ENCODE measurements at places on chromosomes 3 and 15. TPM values are rescaled to one million over a fixed set of nuclear protein-coding genes. Genes with fewer than 3 reads are reported as not detected.

The MRPS25 gene
- total RNA-seq = 65.3 TPM

The MAP1A gene
- 3.0 TPM for total RNA-seq

The C2CD4B gene
- total RNA-seq = not detected

The RBM6 gene
- total RNA-seq = 108 TPM

The EAF1 gene
- 27.3 TPM for total RNA-seq

The IFT57 gene
- 18.5 TPM for total RNA-seq

GRCh38 chr15:39625856-39626255, 45.0 kb downstream of the THBS1 start:
- peaks cover 46% of the 10 kb centered on the region for H3K36me3 ChIP-seq
- H3K4me3 ChIP-seq = no peak overlapping the region
- no peaks in the 10 kb centered on the region for H3K27me3 ChIP-seq
- no peak for DNase-seq

GRCh38 chr3:147903026-147903425, 493.9 kb downstream of the ZIC1 start:
- H3K4me3 ChIP-seq = no peak overlapping the region
- no peaks in the 10 kb centered on the region for H3K4me1 ChIP-seq
- no peaks in the 10 kb centered on the region for H3K36me3 ChIP-seq
- H3K27me3 ChIP-seq = no peaks in the 10 kb centered on the region

DNA sequence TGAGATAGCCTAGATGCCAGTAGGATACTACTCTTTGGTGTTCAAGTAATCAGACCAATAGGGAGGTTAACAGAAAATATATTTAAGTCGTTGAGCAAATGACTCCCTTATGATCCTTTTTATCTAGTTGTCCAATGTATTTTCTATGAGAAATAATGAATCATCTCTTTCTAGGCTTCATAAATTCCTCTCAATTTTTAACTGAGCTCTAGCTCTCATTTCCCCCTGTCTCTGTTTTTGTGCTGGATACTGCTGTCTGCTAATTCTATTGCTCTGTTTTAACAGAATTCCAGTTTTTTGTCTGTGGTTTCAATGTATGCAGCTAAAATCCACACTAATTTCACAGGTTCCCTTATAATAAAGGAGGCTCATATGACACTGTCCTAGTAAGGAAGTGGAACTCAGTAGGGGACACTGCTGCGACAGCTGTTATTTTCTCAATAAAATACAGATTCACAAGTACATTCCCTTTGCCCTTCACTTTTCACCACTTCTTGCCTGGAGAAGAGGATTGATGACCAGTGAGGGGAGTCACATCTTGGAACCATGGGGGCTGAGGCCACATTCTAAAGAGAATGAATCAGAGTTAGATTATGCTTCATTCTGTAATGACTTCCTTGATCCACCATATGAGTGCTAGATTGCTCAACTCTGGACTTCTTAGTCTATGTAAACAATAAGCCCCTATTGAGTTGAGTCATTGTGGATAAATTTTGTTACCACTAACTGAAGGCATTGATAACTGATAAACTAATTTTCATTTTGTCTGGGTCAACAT, 558.7 kb upstream of the KCNMB2 start:
- H3K27ac ChIP-seq = no peak overlapping the region
- DNase-seq = no peak
- H3K27me3 ChIP-seq = no peaks in the 10 kb centered on the region
- H3K4me1 ChIP-seq = peaks cover 13% of the 10 kb centered on the region
- H3K4me3 ChIP-seq = no peak overlapping the region
- no peaks in the 10 kb centered on the region for H3K36me3 ChIP-seq

DNA sequence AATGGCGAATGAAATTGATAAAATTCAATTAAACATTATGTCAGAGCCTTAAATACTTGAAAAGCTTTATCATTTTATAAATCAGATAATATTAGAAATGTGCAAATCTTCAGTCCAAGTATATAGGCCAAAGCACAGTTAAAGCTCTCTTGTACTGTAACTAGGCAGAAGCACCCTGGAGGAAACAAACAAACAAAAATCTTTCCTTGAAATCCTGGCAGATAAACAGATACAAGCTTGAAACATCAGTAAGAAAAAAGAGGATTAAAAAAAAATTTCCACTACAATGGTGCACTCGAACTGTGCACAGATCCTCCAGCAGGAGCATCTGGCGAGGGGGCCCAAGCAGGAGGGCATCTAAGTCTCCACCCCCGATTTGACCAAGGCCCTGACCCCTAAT, 166.6 kb downstream of the PLD1 start:
- H3K27ac ChIP-seq = no peak overlapping the region
- H3K4me3 ChIP-seq = no peak overlapping the region
- no peaks in the 10 kb centered on the region for H3K4me1 ChIP-seq
- H3K27me3 ChIP-seq = no peaks in the 10 kb centered on the region
- no peak for DNase-seq
